IMR-90 (cell line): ENCODE measurements at places on chromosomes 4 and X. TPM values are rescaled to one million over a fixed set of nuclear protein-coding genes. Genes with fewer than 3 reads are reported as not detected.

The MAGEB1 gene
- not detected in 2 replicates for total RNA-seq

GRCh38 chr4:133865612-133866327 is 335.8 kb downstream of the PABPC4L start:
- peak; percentile 99 for DNase-seq

- DNase-seq: peak; percentile 38
Observed at GRCh38 chr4:46254788-46255187, 130.9 kb upstream of the GABRG1 start.

- no peak for DNase-seq
Observed at GRCh38 chrX:110671068-110671803, 124.4 kb downstream of the CHRDL1 start.

DNA sequence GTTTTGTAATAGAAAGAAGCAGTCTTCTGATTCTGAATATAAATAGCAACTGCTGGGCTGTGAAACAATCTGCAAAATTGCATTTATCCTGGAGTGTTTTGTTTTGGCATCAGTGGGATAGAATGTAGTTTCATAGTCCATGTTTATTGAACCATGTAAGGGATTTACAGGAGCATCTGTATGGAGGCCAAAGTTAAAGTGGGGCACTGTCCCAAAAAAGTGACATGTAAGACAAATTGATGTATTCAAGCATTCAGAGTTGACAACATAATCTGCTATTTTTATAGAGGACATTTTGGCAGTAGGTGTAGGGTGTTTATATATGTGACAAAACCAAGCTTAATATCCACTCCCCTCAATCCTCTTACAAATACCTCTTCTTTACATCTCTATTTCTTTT is 200.5 kb upstream of the ANK2 start:
- DNase-seq: no peak
